Daoy (cell line): ENCODE measurements at places on chromosomes 1 and 21.
A peak's percentile ranks its signal among the peaks of the same experiment; 100 is the strongest.

DNA sequence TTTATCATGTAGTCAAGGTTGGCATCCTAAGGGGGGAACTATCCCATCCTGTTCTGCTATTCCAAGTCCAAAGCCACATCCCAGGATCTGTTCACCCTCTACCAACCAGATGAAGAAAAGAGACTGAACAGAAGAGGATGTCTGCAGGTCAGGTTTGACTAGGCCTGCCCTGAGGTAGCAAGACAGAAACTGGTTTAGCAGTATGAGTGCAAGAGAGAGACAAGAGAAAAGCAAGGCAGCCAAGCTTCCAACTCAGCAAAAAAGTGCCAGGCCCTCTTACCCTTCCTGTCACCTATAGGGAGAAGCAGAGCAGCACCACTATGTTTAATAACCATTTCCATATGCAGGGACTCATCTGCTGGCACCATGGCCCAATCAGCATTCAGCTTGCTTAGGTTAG lies 320.8 kb upstream of the DUSP10 start:
- DNase-seq: no peak

DNA sequence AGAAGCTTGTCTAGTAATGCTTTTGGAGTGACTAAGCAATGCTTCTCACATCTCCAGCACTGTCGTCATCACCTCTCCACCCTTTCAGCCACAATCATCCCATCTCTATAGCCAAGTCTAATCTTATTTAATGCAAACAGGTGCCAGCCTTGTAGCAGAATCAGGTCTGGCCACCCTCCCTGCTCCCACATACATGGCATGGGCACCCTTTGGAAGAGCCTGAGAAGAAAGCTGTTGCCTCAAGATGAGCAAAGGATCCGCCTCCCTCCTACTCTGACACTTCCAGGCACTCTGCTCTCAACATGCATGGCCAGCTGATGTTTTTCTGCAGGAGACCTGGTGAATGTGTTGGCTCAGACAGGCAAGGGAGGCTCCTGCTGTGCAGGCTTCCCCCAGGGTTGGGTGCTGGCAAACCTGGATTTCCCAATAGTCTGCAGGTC lies 113.1 kb upstream of the GRIK3 start:
- DNase-seq: no peak

- DNase-seq: no peak
Observed at GRCh38 chr1:30449003-30449402, 274.4 kb downstream of the MATN1 start.

DNA sequence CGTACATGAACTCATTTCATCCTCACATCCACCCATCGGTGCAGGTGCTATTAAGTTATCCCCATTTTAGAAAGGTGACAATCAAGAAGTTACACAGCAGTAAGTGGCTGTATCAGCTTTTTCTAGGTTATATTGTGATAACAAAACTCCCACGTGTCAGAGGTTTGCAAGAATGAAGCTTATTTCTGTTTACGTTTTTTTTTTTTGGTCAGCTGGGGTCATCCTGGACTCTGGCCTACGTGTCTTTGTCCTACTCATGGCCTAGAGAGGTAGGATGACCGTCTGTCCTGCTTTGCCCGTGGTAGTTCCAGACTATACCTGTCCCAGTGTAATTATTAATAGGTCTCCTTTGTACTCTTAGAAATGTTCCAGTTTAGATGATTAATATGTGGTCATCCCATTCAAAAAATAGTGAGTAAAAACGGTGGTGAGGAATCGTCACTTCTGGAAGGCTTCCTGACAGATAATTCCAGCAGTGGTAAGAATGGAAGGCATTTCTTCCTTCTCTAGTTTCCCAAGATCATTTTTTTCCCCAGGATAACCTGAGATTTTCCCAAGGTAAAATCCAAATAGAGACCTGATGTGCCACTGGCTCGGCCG lies 64.2 kb upstream of the KIF26B start:
- no peak for DNase-seq

- no peak for DNase-seq
Observed at GRCh38 chr1:53642607-53643006, 96.4 kb downstream of the GLIS1 start.

- no peak for DNase-seq
Observed at GRCh38 chr1:77950873-77951272, 28.0 kb downstream of the FUBP1 start.

- DNase-seq: peak; percentile 11
Observed at GRCh38 chr1:67118191-67118590, 16.6 kb downstream of the C1orf141 start.

GRCh38 chr21:35043549-35043948 lies 5.6 kb downstream of the RUNX1 start:
- DNase-seq: no peak

GRCh38 chr1:43878440-43878839 lies 55.2 kb upstream of the ARTN start:
- DNase-seq: no peak

DNA sequence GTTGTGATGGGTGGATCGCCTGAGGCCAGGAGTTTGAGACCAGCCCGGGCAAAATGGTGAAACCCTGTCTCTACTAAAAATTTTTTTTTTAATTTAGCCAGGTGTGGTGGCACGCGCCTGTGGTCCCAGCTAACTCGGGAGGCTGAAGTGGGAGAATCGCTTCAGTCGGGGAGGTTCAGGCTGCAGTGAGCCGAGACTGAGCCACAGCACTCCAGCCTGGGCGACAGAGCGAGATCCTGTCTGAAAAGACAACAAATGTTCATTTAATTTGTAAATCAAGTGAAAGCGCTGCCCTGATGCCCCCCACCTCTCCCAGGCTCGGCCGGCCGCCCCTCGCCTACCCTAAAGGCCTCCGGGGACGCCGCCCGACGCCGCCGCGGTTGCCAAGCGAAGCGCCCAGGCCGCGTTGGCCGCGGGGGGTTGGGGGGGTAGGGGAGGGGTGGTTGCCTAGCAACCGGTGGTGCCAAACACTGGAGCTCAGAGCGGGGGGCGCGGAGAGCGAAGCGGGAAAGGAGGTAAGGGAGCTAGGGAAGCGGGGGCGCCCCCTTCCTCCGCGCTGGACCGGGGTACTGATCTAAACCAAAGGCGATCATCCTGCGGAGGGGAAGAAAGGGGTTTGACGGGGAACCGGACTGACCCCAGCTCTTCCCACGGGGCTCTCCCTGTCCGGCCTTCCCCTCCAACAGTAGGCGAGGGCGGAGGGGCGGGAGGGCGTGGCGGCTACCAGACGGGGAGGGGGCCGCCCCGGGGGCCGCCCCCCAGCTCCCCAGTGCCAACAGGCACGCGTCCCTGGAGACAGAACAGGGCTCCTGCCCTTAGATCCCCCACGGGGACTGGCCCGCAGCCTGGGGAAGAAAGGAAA lies at the start of gene TEKT2:
TSS of gene TEKT2 (plus strand) at position 460 of the 862 bp plus-strand sequence. CDS start 828 bp downstream, outside the sequence.
- peak; percentile 69 for DNase-seq

DNA sequence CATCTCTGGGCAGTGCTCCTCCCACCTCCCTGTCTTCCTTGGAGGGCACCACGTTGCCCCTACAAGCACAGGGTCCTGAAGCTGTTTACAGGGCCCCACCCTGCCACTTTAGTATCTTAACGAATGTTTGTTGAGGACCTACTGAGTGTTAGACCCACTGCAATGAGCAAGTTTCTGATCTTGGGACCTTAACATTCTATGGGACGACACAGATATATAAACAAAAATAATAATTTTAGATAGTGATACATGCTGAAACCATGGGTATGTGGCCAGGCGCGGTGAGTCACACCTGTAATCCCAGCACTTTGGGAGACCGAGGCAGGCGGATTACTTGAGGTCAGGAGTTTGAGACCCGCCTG lies 10.1 kb downstream of the ENTREP3 start:
- DNase-seq: no peak

DNA sequence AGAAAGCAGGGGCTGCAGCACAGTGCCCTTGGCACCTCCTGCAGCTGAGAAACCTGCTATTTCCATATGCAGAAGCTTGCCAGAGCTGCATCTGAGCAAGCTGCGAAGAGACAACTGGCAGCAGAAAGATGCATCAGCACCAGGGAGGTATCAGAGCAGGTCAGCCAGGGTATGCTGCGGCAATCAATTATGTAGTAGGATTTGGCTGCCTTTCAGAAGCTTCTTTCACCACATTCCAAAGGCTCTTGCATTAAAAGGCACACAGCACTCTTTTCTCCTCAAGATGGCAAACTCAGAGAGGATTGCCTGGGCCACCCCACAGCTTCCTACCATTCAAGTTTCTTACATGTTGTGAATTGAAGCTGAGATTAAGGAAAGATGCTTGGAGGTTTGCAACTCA lies 47.6 kb upstream of the RAP1A start:
- peak; percentile 24 for DNase-seq

GRCh38 chr1:54546651-54547401 lies 1.2 kb upstream of the ACOT11 start:
- DNase-seq: no peak

- DNase-seq: no peak
Observed at GRCh38 chr1:11690397-11691301, 861 bp upstream of the DRAXIN start.

- no peak for DNase-seq
Observed at GRCh38 chr1:162535501-162535900, 26.0 kb upstream of the UAP1 start.

DNA sequence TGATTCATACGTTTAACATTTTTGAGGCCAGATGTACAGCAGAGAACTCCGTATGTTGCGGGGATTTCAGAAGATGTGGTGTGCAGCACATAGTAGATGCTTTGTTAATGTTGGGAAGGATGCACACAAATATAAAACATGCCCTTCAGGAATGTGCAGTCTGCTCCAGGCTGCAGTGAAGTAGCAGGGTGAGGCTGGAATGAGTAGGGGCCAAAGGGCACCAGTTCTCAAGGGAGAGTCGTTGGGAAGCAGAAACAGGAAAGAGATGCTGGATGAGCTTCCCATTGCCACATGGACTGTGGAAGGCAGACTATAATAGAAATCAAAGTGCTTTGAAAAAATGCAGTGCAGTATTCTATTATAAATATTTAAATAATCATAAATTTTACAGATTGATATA lies 126.9 kb downstream of the NOS1AP start:
- DNase-seq: no peak

- peak; percentile 85 for DNase-seq
Observed at GRCh38 chr1:8825985-8826481, 8.6 kb upstream of the RERE start.

- no peak for DNase-seq
Observed at GRCh38 chr1:70778934-70779333, 268.7 kb downstream of the PTGER3 start.

DNA sequence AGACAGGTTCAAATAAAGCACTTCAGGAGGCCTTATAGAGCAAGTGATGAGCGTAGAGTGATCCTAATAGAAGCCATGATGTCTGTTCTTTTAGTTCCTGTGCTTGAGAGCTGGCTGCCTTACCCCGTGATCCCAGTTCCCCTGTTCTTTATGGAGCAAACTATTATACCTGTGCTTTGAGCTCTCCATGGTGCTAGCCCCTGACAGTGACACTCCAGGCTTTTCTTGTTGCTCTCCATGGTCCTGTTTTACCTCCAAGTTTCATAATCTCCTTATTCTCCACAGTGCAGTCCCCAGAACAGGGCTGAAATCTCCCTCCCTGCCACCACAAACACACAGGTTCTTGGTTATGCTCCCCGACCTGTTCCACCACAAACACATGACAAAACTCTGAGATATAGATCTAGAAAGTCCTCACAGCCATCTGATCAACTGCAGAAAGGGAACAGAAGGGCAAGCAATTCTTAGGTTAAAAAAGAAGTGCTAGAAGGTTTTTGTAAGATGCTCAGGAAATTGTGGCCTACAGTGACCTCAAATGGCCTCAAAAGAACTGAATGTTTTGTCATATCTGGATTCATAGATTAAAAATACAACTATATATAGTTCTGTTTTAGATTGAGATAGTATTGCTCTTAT lies 6.0 kb downstream of the CADM3 start:
- DNase-seq: peak; percentile 75

GRCh38 chr1:101980974-101981373 lies 15.8 kb downstream of the OLFM3 start:
- DNase-seq: no peak

- DNase-seq: no peak
Observed at GRCh38 chr1:31159869-31160611, 79.6 kb downstream of the NKAIN1 start.

DNA sequence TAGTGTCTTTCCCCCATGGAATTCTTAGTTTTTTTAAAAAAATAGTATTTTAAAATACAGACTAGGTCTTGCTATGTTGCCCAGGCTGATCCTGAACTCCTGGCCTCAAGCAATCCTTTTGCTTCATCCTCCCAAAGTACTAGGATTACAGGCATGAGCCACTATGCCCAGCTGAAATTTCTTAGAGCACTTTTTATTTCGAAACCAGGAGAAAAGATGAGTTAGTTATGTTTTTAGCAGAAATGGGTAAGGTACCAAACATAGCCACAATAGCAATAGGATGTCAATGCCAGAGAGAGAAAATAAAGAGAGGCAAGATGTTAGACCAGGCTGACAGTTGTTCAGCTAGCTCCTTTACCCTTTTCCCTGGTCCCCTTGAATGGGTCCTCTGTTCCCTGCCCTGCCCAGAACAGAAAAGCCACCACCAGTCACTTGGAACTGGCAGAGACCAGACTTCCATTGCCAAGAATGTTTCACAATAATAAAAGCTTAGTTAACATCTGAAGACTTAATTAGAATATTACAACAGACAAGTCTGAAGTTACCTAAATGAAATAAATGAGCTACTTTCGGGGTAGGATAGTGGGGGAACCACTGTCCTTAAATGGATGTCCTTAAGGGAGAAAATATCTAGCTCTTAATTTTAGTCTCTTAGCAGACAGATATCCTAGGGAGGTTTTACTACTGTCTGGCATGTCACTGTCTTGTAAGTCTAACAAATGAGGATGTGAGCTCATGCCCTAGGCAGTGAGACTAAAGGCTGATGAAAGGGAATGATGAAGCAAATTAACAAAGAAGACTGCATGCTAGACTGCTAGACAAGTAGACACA lies 54.3 kb downstream of the ABL2 start:
- peak; percentile 39 for DNase-seq

GRCh38 chr1:17098446-17099317 lies 20.6 kb downstream of the PADI2 start:
- no peak for DNase-seq

DNA sequence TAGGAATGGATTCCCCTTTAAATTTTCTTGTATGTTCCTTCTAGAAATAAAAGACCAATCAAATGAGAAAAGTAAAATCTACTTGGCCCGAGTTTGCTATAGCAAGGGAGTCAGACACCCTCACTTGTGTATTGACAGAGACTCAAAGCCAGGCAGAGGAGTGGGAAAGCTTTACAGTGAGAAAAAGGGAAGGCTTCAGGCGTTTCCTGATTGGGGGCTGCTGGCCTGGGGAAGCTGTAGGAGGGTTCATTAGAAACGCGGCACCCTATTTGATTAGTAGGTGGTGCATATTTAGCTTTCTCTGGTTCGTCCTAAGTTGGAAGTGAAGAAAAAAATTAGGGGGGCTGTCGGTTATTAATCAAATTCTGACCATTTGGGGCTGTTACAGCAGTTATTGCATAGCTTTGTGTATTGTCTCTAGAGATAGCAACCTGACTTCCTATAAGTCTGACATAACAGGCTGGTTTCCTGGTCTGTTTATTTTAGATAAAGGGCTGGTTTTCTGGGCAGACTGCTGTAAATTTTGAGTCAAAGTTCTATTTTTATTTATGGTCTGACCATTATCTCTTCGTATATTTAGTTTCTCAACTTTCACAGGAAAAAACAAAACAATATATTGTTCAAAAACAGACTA lies 10.0 kb downstream of the SLC25A24 start:
- no peak for DNase-seq
